ENCODE measurements at places on chromosomes 5 and 9.

DNA sequence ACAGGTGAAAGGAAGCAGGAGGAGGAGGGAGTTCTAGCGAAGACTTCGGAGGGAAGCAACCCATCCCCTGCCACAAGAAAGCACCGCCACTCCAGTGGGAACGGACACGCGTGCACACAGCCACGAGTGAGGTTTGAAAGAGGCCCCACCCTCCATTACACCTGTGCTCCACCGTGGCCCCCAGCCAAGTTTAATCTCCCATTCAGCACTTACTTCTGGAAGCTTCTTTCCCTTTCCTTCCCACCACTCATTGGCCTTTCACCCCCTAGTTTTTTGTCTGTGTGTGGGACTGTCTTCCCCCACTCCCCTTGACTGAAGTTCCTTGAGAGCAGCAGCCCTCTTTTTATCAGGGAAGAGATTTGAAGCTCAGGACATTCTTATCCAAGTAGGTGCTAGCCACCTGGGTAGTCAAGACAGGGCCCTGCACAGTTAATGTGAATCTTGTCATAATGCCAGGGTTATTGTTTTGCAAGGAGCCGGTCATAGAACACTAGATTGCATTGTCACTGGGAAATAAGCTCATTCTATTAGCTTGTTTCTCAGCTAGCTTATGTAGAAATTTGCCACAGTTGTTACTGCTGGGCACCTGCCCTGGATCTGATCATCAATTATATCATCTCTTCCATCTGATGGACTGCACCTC lies 256.0 kb downstream of the DOCK8 start:
- no peak for DNase-seq

DNA sequence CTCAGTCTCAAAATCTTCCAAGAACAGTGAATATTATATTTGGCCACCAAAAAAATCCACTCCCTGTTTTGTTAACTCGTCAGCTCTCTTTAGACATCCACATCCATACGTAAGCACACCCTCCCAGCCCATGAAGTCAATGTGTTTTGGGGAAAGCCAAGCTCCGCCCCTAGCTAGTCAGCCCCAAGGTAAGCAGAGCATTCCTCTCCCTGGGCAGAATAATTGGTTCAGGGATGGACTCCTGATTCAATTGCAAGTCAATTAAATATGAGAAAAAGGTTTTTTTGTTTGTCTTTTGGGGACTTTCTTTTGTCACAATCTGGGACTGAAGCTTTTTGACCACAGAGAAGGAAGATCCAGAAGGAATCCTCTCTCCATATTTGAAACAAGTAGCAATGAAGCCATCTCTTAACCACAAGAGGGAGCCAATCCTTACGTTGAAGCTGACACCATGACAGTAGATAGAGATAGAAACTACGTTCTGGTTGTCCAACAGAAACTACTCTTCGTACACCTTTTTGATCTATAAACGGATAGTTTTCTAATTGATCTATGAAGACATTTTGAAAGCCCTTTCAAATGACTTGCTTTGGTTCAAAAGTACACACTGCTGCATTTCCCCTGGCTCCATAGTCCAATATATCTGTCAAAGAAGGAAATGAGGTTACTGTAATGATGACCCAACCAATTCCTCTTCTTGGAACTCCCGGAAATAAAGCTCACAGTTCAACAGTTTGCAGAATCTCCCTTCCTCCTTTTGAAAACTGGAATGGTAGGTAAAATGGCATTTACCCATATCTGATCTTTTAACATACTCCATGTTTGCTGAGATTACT lies 166.4 kb downstream of the TLE1 start:
- DNase-seq, result peak; percentile 24

GRCh38 chr9:137044037-137044436 lies 1.9 kb downstream of the NPDC1 start:
- DNase-seq, result no peak

DNA sequence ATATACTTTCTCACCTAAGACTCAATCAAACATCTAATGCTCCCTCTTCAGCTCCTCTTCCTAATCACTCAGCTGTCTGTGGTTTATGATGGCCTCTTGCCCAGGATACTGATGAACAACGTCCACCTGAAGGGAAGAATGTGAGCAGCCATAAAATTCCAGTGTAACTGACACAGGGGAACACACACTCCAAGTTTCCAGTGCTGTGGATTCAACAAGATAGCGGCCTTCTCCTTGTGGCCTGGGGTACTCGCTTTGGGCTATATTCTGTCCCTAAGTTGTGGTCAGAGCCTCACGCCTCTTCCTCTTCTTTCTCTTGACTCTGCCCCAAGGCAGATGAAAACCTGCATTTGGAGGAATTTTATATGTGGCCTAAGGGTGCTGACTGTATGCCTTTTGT lies 11.7 kb downstream of the B4GALT1 start:
- DNase-seq, result peak; percentile 27

DNA sequence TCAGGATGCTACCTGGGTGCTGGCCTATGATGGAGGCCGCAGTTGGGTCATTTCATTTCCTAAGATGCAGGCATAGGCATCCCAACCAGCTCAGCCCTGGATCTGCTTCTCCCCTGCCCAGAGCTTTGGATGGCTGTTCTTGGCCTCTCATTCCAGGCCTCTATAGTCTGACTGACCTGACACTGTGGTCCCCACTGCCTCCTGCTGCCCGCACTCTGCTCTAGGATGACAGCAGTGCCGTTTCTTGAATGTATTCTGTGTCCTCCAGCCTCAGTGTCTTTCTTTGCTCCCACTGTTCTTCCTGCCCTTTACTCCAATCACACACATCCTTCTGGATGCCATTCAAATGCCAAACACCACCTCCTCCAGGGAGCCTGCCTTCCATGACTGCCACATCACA lies 235.7 kb downstream of the HSPA4 start:
- DNase-seq, result peak; percentile 9
